ENCODE measurements at places on chromosomes 4 and X.

- no peak overlapping the region for H3K27ac ChIP-seq
- no peaks in the 10 kb centered on the region for H3K4me1 ChIP-seq
- H3K27me3 ChIP-seq: no peaks in the 10 kb centered on the region
These were observed 30.5 kb upstream of the COL25A1 start for GRCh38 chr4:109332926-109333464.

GRCh38 chrX:129786210-129786651, 6.5 kb downstream of the SASH3 start:
- H3K4me3 ChIP-seq: no peak overlapping the region
- H3K27ac ChIP-seq: no peak overlapping the region
- DNase-seq: no peak
- H3K36me3 ChIP-seq: no peaks in the 10 kb centered on the region
- no peaks in the 10 kb centered on the region for H3K4me1 ChIP-seq
- H3K27me3 ChIP-seq: no peaks in the 10 kb centered on the region

GRCh38 chrX:103483720-103484119, 35.6 kb downstream of the RAB40A start:
- no peak for DNase-seq
- H3K4me1 ChIP-seq: no peaks in the 10 kb centered on the region
- no peak overlapping the region for H3K4me3 ChIP-seq
- H3K36me3 ChIP-seq: no peaks in the 10 kb centered on the region
- H3K27ac ChIP-seq: no peak overlapping the region
- no peaks in the 10 kb centered on the region for H3K27me3 ChIP-seq

DNA sequence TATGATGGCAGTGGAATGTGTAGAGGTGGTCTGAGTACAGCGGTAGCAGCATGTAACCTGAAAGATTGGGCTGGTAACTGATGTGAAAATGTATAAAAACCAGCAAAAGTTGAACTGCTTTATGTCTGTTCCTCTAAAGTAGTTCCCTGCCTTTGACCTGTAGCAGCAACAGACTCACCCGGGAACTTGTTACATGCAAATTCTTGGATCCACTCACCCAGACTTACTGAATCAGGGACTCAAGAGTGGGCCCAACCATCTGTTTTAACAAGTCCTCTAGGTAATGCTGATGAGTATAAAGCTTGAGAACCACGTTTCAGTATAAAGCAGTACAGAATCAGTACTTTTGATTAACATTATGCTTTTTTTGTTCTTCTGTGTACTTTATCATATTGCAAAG, 84.7 kb downstream of the RAP1GDS1 start:
- no peak overlapping the region for H3K4me3 ChIP-seq
- no peaks in the 10 kb centered on the region for H3K36me3 ChIP-seq
- no peak overlapping the region for H3K27ac ChIP-seq
- DNase-seq: peak; percentile 4

DNA sequence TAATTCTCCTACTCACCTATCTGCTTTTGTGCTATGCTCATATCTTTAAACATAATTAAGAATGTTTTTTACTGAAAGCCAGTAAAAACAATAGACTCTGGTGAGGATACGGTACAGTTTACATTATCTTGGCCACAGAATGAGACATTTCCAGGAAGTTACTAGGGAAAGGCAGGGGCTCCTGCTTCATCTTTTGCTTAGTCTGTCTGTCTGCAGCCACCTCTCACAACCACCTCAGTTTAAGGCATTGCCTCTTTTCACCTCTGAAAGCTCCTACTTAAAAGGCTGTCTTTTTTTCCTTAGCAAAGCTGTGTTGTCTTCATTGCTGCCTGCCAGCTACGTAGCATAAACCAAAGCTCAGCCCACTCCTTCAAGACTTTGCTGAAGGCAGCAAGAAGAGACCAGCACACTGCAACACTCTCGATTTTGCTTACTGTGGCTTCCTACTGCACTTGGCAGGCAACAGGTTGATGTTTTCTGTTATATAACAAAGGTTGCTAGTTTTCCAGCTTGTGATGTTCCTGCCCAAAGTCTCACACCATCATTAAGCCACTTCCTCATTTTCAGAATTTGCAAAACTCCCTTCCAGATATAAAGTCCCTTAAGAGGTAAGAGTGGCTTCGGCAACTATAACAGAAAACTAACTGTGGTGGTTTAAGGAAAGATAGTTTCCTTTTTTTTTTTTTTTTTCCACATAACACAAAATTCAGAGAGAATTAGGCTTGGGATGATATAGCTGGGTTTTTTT, 432.9 kb downstream of the GRXCR1 start:
- H3K36me3 ChIP-seq: no peaks in the 10 kb centered on the region
- no peak overlapping the region for H3K4me3 ChIP-seq
- H3K4me1 ChIP-seq: no peaks in the 10 kb centered on the region
- H3K27ac ChIP-seq: no peak overlapping the region
- DNase-seq: no peak

GRCh38 chrX:20015945-20016615, 25.2 kb upstream of the BCLAF3 start:
- no peaks in the 10 kb centered on the region for H3K27me3 ChIP-seq
- no peak for DNase-seq
- H3K36me3 ChIP-seq: no peaks in the 10 kb centered on the region
- H3K4me3 ChIP-seq: no peak overlapping the region

DNA sequence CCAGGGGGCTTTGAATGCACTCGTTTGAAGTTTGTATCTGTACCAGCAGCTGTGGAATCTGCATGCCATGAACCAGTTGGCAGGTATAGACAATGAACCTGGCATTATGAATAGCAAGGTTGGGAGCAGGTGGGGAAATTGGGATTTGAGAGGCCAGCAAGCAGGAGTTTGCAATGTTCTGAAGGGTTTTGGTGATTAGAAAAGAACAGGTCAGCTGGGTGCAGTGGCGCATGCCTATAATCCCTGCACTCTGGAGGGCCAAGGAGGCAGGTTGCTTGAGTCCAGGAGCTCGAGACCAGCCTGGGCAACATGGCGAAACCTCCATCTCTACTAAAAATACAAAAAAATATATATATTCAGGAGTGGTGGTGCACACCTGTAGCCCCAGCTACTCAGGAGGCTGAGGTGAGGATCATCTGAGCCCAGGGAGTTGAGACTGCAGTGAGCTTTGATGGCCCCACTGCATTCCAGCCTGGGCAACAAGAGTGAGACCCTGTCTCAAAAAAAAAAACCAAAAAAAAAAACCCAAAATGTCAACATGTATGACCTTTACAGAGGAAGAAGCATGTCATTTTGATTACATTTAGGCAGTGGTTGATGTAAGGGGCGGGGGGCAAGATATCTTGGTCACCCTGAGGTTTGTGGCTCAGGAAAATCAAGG, 63.9 kb downstream of the TSC22D3 start:
- no peaks in the 10 kb centered on the region for H3K4me1 ChIP-seq
- no peak for DNase-seq
- H3K36me3 ChIP-seq: no peaks in the 10 kb centered on the region
- H3K27me3 ChIP-seq: no peaks in the 10 kb centered on the region
- no peak overlapping the region for H3K27ac ChIP-seq

- DNase-seq: peak; percentile 50
- no peak overlapping the region for H3K27ac ChIP-seq
- no peaks in the 10 kb centered on the region for H3K27me3 ChIP-seq
- no peaks in the 10 kb centered on the region for H3K36me3 ChIP-seq
These were observed 17.2 kb upstream of the POLA1 start for GRCh38 chrX:24676403-24677024.

DNA sequence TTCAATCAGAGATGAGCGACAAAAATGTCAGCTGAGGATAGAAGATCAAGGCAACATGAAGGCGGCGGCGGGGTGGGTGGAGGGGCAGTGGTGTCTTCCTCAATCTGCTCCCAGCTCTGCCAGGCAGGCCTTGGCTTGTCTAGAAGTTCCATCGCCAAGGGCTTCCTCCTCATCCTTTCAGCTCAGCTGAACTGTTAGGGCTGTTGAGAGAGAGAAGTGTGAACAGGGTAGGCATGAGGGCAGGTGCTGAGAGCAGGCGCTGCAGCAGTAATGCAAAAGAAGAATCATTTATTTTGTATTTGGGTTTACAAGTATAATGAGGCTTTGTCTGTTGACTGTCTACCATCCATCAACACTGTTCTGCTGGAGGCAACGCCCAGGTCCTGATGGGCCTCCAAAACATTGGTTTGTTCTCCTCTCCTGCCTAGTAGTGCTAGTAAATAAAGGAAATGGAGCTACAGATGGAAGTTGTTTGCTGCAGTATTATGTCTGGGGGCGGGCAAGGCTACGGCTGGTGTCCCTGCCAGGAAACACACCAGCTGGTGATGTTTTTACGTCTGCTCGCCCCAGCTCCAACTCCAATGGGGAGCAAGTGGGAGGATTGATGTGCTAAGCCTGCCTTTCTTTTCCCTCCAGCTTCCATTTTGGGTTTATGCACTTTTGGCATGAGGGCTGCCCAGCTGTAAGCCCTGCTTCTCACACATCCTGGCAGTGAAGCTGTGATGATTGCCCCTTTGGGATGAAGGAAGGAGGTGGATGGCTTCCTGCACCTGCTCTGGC, 139.4 kb upstream of the BOD1L1 start:
- DNase-seq: no peak
- H3K27me3 ChIP-seq: no peaks in the 10 kb centered on the region
- H3K4me3 ChIP-seq: no peak overlapping the region
- H3K4me1 ChIP-seq: no peaks in the 10 kb centered on the region
- H3K36me3 ChIP-seq: no peaks in the 10 kb centered on the region
